ENCODE measurements at places on chromosomes 7 and 10. TPM values are rescaled to one million over a fixed set of nuclear protein-coding genes. Genes with fewer than 3 reads are reported as not detected.

GRCh38 chr10:21363092-21363730, 162.3 kb downstream of the SKIDA1 start:
- H3K4me1 ChIP-seq, result peaks cover 24% of the 10 kb centered on the region
- H3K27ac ChIP-seq, result no peak overlapping the region
- no peak overlapping the region for H3K4me3 ChIP-seq
- DNase-seq, result no peak
- H3K36me3 ChIP-seq, result no peaks in the 10 kb centered on the region

GRCh38 chr7:6306471-6306870, 34.0 kb upstream of the CYTH3 start:
- H3K4me1 ChIP-seq, result peaks cover 3% of the 10 kb centered on the region
- H3K4me3 ChIP-seq, result no peak overlapping the region
- no peak for DNase-seq
- no peak overlapping the region for H3K27ac ChIP-seq

GRCh38 chr10:48511875-48512231, 93.0 kb downstream of the ARHGAP22 start:
- no peaks in the 10 kb centered on the region for H3K36me3 ChIP-seq
- H3K27ac ChIP-seq, result no peak overlapping the region
- H3K4me3 ChIP-seq, result no peak overlapping the region
- no peaks in the 10 kb centered on the region for H3K27me3 ChIP-seq

DNA sequence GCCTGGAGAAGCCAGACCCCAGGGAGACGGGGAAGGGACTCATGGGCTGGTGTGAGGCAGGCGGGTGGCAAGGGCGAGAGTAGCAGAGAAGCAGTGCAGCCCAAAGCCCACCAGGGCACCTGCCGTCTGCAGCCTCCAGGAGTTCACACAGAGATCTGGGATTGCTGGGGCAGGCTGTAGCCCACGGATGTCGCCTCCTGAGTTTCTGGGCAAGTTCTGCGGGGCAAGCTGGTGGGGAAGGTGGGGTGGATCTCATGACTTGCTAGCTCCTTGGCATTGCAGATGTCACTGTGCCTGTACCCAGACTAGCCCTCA, 6.0 kb downstream of the ADCK2 start:
- no peak for DNase-seq
- H3K4me3 ChIP-seq, result no peak overlapping the region
- no peak overlapping the region for H3K27ac ChIP-seq
- peaks cover 11% of the 10 kb centered on the region for H3K4me1 ChIP-seq

DNA sequence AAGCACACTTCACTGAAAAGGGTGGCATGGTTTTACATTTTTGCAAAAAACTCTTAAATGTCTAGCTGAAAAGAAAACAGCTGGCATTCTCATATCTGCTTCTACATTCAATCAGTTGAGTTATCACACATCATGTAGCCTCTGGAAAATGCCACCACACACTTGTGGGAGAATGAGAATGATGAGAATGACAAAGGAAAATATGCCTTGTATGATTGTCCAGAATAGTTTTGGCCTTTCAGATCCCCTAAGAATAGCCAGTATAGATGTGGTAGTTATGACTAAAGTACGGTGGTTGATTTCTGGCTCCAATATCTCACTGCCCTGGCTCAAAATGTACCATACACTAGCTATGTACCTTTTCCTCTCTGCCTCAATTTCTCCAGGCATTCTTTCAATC, 30.2 kb upstream of the FRMD4A start:
- no peaks in the 10 kb centered on the region for H3K27me3 ChIP-seq
- no peak for DNase-seq
- H3K27ac ChIP-seq, result no peak overlapping the region

DNA sequence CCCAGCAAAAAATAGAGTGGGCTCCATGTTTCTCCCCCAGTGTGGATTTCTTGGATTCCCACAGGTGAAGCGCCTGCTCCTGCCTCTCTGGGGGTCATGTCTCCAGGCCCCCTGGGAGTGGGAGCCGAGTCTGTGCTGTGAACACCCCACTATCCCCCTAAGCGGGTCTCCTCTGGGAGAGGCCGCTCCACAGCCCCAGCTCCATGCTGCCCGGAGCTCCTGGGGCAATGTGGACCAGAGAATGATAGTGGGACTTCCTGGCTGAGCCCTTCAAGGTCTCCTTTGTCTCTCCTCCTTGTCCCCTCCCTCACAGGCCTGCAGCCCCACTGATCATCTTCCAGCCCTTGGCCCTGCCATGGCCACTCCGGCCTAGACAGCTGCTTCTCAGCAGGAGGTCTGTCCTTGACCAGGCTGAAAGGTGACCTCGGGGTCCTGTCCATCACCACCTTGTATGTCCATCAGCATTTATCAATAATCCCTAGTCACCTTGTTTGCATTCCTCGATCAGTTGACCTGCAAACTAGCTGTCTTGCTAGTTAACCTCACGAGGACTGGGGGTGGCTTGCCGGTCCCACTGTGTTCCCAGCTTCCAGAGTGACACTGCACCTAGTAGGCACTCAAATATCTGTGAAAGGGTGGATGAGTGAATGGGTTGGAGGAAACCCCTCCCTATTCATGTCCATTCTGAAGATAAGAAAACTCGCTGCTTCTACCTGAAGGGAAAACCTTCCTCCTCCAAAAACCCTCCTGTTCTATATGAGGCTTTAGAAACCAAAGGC, 776 bp upstream of the CALML3 start:
- no peaks in the 10 kb centered on the region for H3K36me3 ChIP-seq
- no peak overlapping the region for H3K4me3 ChIP-seq
- peak; percentile 45 for DNase-seq
- no peaks in the 10 kb centered on the region for H3K4me1 ChIP-seq
- H3K27me3 ChIP-seq, result no peaks in the 10 kb centered on the region

- H3K4me1 ChIP-seq, result no peaks in the 10 kb centered on the region
- H3K27me3 ChIP-seq, result no peaks in the 10 kb centered on the region
- H3K27ac ChIP-seq, result no peak overlapping the region
- H3K4me3 ChIP-seq, result no peak overlapping the region
- no peaks in the 10 kb centered on the region for H3K36me3 ChIP-seq
Observed at GRCh38 chr10:122854648-122855047, 9.0 kb upstream of the CUZD1 start.

GRCh38 chr10:132865851-132866600, 76.3 kb downstream of the CFAP46 start:
- H3K4me3 ChIP-seq, result no peak overlapping the region
- no peaks in the 10 kb centered on the region for H3K36me3 ChIP-seq
- no peaks in the 10 kb centered on the region for H3K4me1 ChIP-seq
- no peak overlapping the region for H3K27ac ChIP-seq
- H3K27me3 ChIP-seq, result peaks cover 7% of the 10 kb centered on the region

Gene TMEM236
- total RNA-seq, result 0.44 TPM

Gene NEBL
- 390 TPM for total RNA-seq

- H3K4me1 ChIP-seq, result peaks cover 22% of the 10 kb centered on the region
- H3K36me3 ChIP-seq, result no peaks in the 10 kb centered on the region
- H3K27ac ChIP-seq, result peak overlapping the region; percentile 92
- H3K27me3 ChIP-seq, result no peaks in the 10 kb centered on the region
- DNase-seq, result peak; percentile 24
- peak overlapping the region; percentile 87 for H3K4me3 ChIP-seq
Observed at GRCh38 chr7:92835851-92836488, 403 bp downstream of the CDK6 start.

DNA sequence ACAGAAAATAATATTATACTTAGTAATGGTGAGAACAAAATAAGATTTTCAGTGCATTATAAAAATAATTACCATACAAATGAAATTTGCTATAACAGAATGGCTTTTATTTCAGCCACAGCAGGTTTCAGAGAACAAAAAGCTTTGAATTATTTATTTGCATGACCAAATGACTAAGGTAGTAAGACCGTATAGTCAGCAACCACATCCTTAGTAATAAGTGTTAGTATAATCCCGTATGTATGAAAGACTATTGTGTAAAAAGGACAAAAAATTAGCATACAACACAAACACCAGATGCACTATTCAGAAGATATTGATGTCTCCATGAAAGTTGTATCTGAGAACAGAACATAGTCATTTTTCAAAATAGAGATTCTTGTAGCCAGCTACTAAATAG, 12.2 kb downstream of the PDZD8 start:
- H3K27ac ChIP-seq, result no peak overlapping the region
- no peak overlapping the region for H3K4me3 ChIP-seq
- peaks cover 53% of the 10 kb centered on the region for H3K4me1 ChIP-seq
- DNase-seq, result no peak

DNA sequence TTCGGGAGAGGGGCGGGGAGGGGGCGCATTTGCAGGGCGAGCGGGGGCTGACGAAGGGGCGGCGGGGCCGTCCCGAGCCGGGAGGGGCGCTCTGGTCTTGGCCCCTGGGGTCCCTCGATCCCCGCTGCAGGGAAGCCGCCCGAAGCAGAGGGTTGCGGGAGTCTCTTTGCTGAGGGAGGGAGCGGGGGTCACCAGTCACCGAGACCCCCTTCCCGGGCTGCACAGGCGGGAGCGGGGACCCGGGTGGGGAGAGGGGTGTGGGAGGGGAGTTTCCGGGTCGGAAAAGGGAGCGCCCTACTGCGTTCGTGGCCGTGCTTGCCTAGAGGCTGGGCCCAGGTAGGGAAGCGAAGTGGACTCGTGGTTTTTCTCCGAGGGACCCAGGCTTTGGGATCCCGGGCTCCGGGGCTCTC, 422 bp downstream of the AP1S1 start:
- no peaks in the 10 kb centered on the region for H3K27me3 ChIP-seq
- peaks cover 7% of the 10 kb centered on the region for H3K4me1 ChIP-seq
- peaks cover 30% of the 10 kb centered on the region for H3K36me3 ChIP-seq
- H3K27ac ChIP-seq, result no peak overlapping the region
- DNase-seq, result no peak

GRCh38 chr7:19705663-19706062, 3.2 kb downstream of the POLR1F start:
- H3K4me3 ChIP-seq, result no peak overlapping the region
- peaks cover 31% of the 10 kb centered on the region for H3K36me3 ChIP-seq
- H3K27ac ChIP-seq, result no peak overlapping the region
- no peaks in the 10 kb centered on the region for H3K27me3 ChIP-seq

- no peaks in the 10 kb centered on the region for H3K27me3 ChIP-seq
- no peaks in the 10 kb centered on the region for H3K36me3 ChIP-seq
- DNase-seq, result no peak
- H3K4me1 ChIP-seq, result no peaks in the 10 kb centered on the region
Observed at GRCh38 chr7:155007947-155008346, 5.0 kb upstream of the PAXIP1 start.

DNA sequence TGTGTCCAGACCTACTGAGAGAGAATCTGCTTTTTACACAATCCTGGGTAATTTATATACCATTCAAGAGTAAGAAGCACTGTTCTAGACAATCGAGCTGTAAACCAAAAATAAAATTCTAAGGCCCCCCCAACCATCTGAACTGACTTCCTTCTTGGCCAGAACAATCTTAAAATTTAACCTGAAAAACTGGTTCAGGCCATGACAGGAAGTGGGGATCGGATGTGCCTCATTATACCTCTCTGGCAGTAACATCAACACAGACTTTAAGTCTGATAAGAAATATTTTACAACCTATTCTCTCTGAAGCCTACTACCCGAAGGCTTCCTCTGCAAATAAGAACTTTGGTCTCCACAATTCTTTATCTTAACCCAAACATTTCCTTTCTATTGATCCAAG, 75.2 kb upstream of the KIF5B start:
- H3K27me3 ChIP-seq, result no peaks in the 10 kb centered on the region
- no peaks in the 10 kb centered on the region for H3K36me3 ChIP-seq
- no peak for DNase-seq
- no peak overlapping the region for H3K4me3 ChIP-seq
